ENCODE measurements at places on chromosomes 1 and 21. TPM values are rescaled to one million over a fixed set of nuclear protein-coding genes. Genes with fewer than 3 reads are reported as not detected.
A peak's percentile ranks its signal among the peaks of the same experiment; 100 is the strongest.

SYPL2 gene
- 0.47 TPM for total RNA-seq

GRCh38 chr1:4856396-4856795, 202.0 kb downstream of the AJAP1 start:
- H3K27me3 ChIP-seq, result peaks cover 6% of the 10 kb centered on the region
- no peaks in the 10 kb centered on the region for H3K4me1 ChIP-seq
- H3K27ac ChIP-seq, result no peak overlapping the region
- H3K4me3 ChIP-seq, result no peak overlapping the region
- no peak for DNase-seq
- H3K36me3 ChIP-seq, result no peaks in the 10 kb centered on the region

- H3K4me3 ChIP-seq, result no peak overlapping the region
- peaks cover 4% of the 10 kb centered on the region for H3K4me1 ChIP-seq
- DNase-seq, result peak; percentile 47
- no peaks in the 10 kb centered on the region for H3K36me3 ChIP-seq
- H3K27ac ChIP-seq, result no peak overlapping the region
These were observed 7.1 kb upstream of the TPM3 start for GRCh38 chr1:154198756-154199562.

HORMAD1 gene
- total RNA-seq, result not detected

DNA sequence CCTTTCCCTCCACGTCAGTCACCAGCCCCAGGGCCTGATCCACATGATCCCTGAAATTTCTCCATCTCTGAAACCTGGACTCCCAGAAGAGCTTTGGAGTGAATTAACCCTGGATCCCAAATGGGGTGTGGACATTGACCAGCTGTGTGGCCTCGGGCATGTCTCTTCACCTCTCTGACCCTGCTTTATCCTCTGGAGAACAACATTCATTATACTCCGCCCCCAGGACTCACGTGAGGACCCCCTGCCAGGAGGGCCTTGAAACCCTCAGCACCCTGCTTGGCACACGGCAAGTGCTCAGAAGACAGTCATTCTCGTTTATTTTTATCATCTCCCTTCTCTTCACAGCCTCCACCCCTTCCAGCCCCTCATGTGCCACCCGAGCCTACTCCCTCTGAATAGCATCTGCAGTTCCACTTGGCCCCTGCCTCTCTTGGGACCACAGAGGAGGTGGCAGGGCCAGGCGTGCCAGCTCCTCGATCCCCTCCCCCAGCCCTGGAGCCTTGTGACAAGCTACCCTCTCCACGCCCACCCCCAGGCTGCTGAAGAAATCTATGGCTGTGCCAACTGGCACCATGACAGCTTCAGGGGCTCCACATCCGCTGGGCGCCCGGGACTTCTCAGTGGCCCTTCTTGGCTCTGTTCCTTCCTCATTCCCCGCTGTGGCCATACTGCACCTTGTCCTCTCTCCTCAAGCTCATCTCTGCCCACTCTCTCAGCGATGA, 18.0 kb downstream of the ADGRB2 start:
- H3K27ac ChIP-seq, result peak overlapping the region; percentile 67
- H3K36me3 ChIP-seq, result no peaks in the 10 kb centered on the region
- DNase-seq, result no peak
- no peak overlapping the region for H3K4me3 ChIP-seq
- no peaks in the 10 kb centered on the region for H3K27me3 ChIP-seq
- peaks cover 30% of the 10 kb centered on the region for H3K4me1 ChIP-seq

- H3K27me3 ChIP-seq, result peaks cover 26% of the 10 kb centered on the region
- H3K36me3 ChIP-seq, result peaks cover 4% of the 10 kb centered on the region
- no peak for DNase-seq
- H3K27ac ChIP-seq, result no peak overlapping the region
- peaks cover 32% of the 10 kb centered on the region for H3K4me1 ChIP-seq
These were observed 2.9 kb downstream of the JUN start for GRCh38 chr1:58780836-58781452.

DNA sequence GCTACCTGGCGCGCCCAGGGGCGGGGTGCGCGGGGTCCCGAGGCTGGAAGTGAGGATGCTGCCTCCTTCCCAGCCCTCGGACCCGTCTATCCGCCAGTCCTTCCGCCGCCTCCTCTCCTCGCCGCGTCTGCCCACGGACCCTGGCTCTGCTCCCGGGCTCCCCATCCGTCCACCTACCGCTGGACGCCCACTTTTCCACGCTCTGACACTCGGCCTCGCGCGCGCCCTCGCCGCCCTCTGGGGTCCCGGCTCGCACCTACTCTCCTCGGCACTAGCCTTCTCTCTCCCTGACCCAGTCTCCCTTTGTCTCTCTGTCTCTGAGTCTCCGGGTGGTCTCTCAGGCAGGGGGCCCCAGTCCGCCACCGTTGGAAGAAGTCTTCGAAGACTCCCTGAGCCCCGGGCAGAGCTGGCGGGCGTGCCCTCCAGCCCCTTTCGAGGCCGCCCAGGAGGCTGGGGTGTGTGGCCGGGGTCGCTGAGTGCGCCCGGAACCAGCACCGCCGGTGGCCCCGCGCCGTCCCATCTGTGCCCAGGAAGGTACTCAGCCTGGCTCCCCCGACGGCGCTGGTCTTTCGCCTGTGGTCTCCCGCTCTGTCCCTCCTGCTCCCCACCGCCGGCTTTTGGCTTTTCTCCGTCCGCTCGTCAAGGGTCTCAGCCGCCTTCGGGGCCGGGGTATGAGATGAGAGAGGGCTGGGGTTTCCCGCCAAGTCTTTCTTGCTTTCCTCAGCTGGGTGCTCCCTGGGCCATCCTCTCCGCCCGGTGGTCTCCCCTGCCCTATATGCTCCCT, 610 bp downstream of the DRAXIN start:
- H3K27ac ChIP-seq, result no peak overlapping the region
- peaks cover 22% of the 10 kb centered on the region for H3K4me1 ChIP-seq
- peaks cover 46% of the 10 kb centered on the region for H3K27me3 ChIP-seq
- no peaks in the 10 kb centered on the region for H3K36me3 ChIP-seq
- H3K4me3 ChIP-seq, result peak overlapping the region; percentile 83

DNA sequence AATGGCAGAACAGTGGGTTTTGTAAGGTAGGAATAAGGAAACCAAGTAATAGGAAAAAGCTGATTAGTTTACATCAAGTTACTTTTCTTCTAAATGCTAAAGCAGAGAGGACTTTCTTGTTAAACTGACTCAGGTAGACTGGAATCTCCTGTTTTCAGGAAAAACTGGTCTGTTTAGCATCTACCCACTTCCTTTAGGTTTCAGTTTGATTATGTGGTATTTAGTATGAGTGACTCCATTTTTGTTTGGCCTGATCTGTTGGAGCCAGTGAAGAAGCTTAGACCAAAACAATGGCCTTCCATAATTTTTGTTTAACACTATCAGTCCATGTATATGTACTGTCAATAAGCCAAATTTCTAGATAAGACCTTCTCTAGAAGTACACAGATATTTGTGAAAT, 88.4 kb downstream of the EPB41 start:
- H3K36me3 ChIP-seq, result peaks cover 17% of the 10 kb centered on the region
- DNase-seq, result no peak
- H3K4me3 ChIP-seq, result no peak overlapping the region
- no peaks in the 10 kb centered on the region for H3K27me3 ChIP-seq
- no peaks in the 10 kb centered on the region for H3K4me1 ChIP-seq

- H3K27me3 ChIP-seq, result peaks cover 15% of the 10 kb centered on the region
- no peak overlapping the region for H3K4me3 ChIP-seq
- H3K27ac ChIP-seq, result no peak overlapping the region
- no peaks in the 10 kb centered on the region for H3K36me3 ChIP-seq
- DNase-seq, result no peak
These were observed 1.6 kb downstream of the CD53 start for GRCh38 chr1:110874324-110875215.

DNA sequence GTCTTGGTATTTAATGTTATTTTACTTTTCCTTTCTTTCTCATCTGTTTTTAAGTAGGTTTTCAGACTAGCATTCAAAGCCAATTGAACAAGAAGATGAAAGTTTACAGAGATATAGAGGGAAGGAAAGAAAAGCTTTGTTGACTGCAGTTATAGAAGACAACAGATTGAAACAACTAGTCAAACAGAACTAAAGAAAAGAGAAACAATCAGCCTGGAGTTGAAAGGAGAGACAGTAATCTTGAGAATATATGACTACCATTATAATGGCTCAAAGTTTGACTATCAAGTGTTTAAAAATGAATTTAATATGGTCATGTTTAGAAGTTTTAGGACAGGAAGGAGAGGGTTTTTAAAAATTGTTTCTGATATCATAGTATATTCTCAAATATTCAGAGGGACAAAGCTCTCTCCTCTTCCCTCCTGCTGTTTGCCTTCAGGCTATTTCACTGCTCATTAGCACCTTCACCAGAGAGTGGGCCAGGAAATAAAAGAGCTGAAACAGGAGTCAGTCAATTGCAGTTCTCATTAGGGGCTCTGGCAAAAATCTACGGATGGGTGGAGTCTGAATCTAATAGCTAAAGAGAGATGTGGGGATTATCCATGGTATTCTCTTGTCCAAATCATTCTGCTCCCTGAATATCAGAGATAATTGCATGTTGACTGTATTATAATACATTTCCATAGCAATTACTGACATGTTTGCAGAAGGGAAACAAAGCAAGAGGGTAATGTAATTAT, 577.8 kb downstream of the BRINP3 start:
- H3K36me3 ChIP-seq, result no peaks in the 10 kb centered on the region
- no peak for DNase-seq
- H3K4me3 ChIP-seq, result no peak overlapping the region

- H3K27ac ChIP-seq, result no peak overlapping the region
- no peaks in the 10 kb centered on the region for H3K27me3 ChIP-seq
- H3K4me3 ChIP-seq, result no peak overlapping the region
These were observed 91.3 kb upstream of the HNRNPU start for GRCh38 chr1:244955661-244956060.

ADGRL4 gene
- 0.75 TPM for total RNA-seq

DNA sequence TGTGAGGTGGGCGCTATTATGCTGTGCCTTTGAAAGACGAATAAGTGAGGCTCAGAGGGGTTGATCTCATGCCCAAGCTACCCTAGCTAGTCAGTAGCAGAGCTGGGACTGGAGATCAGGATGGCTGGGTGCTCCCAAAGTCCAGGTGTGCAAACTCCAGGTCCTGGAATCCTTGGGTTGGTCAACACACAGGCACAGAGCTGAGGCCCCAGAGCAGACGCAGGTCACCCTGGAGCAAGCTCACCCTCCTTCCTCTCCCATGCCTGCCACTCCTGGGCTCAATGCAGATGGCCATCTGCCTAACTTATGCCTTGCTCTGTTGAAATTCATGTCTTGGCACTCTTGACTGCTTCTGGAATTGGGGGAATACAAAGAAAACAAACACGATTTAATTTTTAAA, 587.2 kb downstream of the PTPRU start:
- H3K27ac ChIP-seq, result no peak overlapping the region
- H3K27me3 ChIP-seq, result peaks cover 29% of the 10 kb centered on the region
- H3K4me1 ChIP-seq, result no peaks in the 10 kb centered on the region
- H3K36me3 ChIP-seq, result peaks cover 3% of the 10 kb centered on the region
- no peak overlapping the region for H3K4me3 ChIP-seq

DFFA gene
- total RNA-seq, result 54.0 TPM

DNA sequence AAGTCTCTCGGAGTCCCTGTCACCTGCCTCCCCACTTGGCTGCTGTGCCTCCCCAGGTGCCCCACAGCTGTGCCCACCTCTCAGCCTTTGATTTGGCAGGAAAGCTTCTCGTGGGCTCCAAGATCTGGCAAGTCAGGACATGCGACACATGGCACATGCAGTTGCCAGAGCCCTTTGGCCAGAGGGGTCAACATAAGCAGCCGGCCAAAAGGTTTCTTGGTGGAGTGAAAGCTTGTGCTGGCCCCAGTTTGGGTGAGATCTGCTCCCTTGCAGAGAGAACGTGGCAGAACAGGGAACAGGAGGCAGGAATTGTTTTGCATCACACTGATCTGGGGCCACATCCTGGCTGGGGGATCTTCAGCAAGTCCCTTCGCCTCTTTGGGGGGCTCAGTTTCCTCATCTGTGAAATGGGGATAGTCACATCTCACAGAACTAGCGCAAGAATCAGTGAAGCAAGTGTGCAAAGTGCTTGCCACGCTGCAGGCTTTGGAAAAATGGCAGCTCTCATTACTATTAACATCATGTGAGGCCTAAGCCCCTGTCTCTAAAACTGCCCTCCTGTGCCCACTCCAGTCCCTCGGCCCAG, 232.6 kb downstream of the TRABD2B start:
- no peak overlapping the region for H3K27ac ChIP-seq
- no peak overlapping the region for H3K4me3 ChIP-seq
- no peaks in the 10 kb centered on the region for H3K36me3 ChIP-seq
- no peak for DNase-seq

- H3K27ac ChIP-seq, result no peak overlapping the region
- no peaks in the 10 kb centered on the region for H3K36me3 ChIP-seq
- peak overlapping the region; percentile 98 for H3K4me3 ChIP-seq
- no peak for DNase-seq
- peaks cover 32% of the 10 kb centered on the region for H3K4me1 ChIP-seq
These were observed 638 bp upstream of the TUFT1 start for GRCh38 chr1:151539321-151540020.

- peaks cover 6% of the 10 kb centered on the region for H3K36me3 ChIP-seq
- H3K4me3 ChIP-seq, result peak overlapping the region; percentile 57
- no peaks in the 10 kb centered on the region for H3K27me3 ChIP-seq
- H3K4me1 ChIP-seq, result peaks cover 13% of the 10 kb centered on the region
These were observed 5.0 kb downstream of the SLC25A44 start for GRCh38 chr1:156198831-156199349.

DNA sequence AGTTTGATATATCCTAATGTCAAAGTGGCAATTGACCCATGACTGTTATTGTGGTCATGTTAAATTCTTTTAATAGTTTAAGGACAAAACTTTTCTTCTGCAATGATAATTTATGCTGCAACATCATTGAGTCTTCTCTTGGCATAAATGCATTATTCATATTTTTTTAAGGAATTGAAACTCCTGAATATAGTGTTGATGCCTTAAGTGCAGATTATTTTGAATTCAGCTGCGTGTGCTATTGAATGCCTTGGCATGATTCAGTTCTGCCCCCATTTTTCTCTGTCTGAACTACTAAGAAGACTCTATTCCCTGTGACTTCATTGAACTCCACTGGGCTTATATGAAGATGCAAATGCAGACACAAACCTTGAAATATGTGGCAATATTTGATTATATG, 22.6 kb upstream of the NOS1AP start:
- H3K4me3 ChIP-seq, result no peak overlapping the region
- H3K27me3 ChIP-seq, result peaks cover 9% of the 10 kb centered on the region
- no peak for DNase-seq
- H3K36me3 ChIP-seq, result no peaks in the 10 kb centered on the region

LRRC53 gene
- total RNA-seq, result not detected

DNA sequence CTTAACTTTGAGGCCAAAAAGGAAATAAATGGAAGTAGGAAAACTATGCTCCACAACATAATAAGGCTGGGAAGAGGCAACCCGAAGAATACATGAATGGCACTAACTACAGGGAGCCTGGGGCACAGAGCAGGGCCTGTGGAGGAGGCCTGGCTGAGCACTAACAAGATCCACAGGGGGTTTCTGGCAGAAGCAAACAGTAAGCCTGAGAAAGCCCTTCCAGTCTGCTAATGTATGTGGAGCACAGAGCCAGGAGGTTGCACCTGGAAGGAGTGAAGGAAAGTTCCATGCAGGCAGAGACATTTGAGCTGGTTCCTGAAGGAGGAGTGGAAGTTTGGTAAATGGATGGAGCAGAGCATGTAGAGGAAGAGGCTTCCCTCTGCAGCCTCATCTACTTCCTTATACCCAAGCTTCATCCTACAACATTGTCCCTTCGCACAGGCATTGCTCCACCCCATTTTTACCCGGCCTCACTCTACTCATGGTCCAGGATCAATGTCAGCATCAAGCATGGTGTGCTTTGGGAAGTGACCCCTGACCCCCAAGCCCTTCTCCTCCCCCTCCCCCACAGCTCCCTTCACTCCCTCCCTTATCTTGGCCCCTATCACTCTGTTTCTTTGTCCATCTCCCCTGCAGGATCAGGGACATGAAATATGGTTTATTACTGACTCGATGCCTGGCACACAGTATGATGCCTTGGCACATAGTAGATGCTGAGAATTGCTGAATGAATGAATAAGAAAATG, 23.3 kb downstream of the SHISA4 start:
- H3K4me3 ChIP-seq, result no peak overlapping the region
- peaks cover 17% of the 10 kb centered on the region for H3K4me1 ChIP-seq
- H3K27me3 ChIP-seq, result no peaks in the 10 kb centered on the region
- H3K36me3 ChIP-seq, result no peaks in the 10 kb centered on the region
- peak overlapping the region; percentile 78 for H3K27ac ChIP-seq

PLD5 gene
- total RNA-seq, result 0.84 TPM

TMCC2 gene
- 16.1 TPM for total RNA-seq

All from neural crest cell (in vitro differentiated cells).